Activated CD4-positive, alpha-beta memory T cell treated with anti-CD3 and anti-CD28 coated beads for 36 hours (primary cell): ENCODE measurements at places on chromosomes 16 and 17.
A peak's percentile ranks its signal among the peaks of the same experiment; 100 is the strongest.

DNA sequence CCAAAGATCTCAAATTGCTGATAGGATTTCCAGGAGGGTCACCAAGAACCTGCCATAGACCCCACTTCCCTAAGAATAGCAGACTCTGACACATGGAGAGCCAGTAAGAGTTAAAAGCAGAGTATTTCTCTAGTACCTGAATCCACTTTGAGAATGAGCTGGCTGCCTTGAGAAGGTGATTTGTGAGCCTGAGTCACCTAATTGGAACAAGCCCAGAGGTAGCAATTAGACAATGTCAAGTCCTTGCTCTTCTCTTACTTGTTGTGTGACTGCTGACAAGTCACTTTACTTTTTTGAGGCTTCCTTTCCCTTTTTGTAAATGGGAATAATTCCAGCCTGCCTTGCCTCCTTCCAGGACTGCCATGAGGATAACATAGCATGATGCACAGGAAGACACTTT lies 76.1 kb upstream of the ASIC2 start:
- H3K4me3 ChIP-seq = no peak overlapping the region
- H3K27me3 ChIP-seq = peaks cover 7% of the 10 kb centered on the region
- H3K36me3 ChIP-seq = no peaks in the 10 kb centered on the region
- H3K4me1 ChIP-seq = no peaks in the 10 kb centered on the region
- DNase-seq = no peak

- H3K27me3 ChIP-seq = no peaks in the 10 kb centered on the region
- H3K27ac ChIP-seq = no peak overlapping the region
- no peak overlapping the region for H3K4me3 ChIP-seq
- no peaks in the 10 kb centered on the region for H3K36me3 ChIP-seq
- DNase-seq = no peak
Measured at GRCh38 chr16:80060470-80060869, 459.9 kb upstream of the MAF start.

DNA sequence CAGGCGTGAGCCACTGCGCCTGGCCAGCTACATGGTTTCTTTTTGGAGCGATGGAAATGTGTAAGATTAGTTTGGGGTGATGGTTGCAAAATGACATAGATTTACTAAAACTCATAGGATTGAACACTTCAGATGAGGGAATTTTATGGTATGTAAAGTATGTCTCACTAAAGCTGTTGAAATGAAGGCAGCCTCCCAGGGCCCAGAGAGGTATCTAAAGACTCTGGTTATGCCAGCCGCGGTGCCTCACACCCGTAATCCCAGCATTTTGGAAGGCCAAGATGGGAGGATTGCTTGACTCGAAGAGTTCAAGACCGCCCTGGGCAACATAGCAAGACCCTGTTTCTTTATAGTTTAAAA lies 254.9 kb downstream of the PARN start:
- no peaks in the 10 kb centered on the region for H3K27me3 ChIP-seq
- no peak overlapping the region for H3K27ac ChIP-seq
- H3K36me3 ChIP-seq = no peaks in the 10 kb centered on the region
- no peaks in the 10 kb centered on the region for H3K4me1 ChIP-seq
- H3K4me3 ChIP-seq = no peak overlapping the region

DNA sequence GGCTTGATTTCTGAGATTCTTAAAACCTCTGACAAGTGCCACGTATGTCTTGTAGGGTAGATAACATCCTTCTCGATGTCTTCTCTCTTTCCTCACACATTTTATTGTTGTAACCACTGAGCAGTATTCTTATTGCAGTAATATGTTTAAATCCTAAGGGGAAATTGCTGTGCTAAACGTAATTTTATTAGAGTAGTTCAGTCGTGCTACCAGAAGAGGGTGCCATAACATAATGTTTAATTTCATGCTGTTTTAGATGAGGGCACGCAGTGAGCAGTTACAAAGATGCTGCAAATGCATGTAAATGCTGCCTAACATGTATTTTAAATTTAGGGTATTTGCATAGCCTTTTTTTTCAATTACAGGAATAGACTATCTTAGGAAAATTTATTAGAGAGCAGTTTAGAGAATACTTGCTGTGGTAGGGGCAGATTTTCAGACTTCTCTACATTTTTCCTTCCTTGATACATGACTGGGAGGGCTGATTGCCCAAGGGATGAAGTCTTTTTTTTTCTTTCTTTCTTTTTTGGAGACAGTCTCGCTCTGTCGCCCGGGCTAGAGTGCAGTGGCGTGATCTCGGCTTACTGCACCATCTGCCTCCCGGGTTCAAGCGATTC lies 51.7 kb downstream of the GAN start:
- no peak overlapping the region for H3K27ac ChIP-seq
- no peak for DNase-seq
- H3K4me3 ChIP-seq = no peak overlapping the region

GRCh38 chr16:2206780-2207433 lies 1.7 kb downstream of the MLST8 start:
- H3K4me1 ChIP-seq = peaks cover 29% of the 10 kb centered on the region
- no peaks in the 10 kb centered on the region for H3K27me3 ChIP-seq
- H3K36me3 ChIP-seq = peaks cover 24% of the 10 kb centered on the region
- peak overlapping the region; percentile 84 for H3K4me3 ChIP-seq
- no peak for DNase-seq
- peak overlapping the region; percentile 77 for H3K27ac ChIP-seq

GRCh38 chr16:17945080-17945601 lies 391.4 kb downstream of the NPIPA8 start:
- no peaks in the 10 kb centered on the region for H3K36me3 ChIP-seq
- no peak overlapping the region for H3K4me3 ChIP-seq
- no peak for DNase-seq
- peaks cover 9% of the 10 kb centered on the region for H3K27me3 ChIP-seq
